ENCODE measurements at places on chromosomes 2 and 18.

- DNase-seq = no peak
Observed at GRCh38 chr2:207885010-207885409, 115.3 kb upstream of the FZD5 start.

- DNase-seq = no peak
Observed at GRCh38 chr2:128797533-128797932, 478.9 kb upstream of the HS6ST1 start.

- DNase-seq = no peak
Observed at GRCh38 chr2:57918126-57918525, 128.5 kb upstream of the VRK2 start.

DNA sequence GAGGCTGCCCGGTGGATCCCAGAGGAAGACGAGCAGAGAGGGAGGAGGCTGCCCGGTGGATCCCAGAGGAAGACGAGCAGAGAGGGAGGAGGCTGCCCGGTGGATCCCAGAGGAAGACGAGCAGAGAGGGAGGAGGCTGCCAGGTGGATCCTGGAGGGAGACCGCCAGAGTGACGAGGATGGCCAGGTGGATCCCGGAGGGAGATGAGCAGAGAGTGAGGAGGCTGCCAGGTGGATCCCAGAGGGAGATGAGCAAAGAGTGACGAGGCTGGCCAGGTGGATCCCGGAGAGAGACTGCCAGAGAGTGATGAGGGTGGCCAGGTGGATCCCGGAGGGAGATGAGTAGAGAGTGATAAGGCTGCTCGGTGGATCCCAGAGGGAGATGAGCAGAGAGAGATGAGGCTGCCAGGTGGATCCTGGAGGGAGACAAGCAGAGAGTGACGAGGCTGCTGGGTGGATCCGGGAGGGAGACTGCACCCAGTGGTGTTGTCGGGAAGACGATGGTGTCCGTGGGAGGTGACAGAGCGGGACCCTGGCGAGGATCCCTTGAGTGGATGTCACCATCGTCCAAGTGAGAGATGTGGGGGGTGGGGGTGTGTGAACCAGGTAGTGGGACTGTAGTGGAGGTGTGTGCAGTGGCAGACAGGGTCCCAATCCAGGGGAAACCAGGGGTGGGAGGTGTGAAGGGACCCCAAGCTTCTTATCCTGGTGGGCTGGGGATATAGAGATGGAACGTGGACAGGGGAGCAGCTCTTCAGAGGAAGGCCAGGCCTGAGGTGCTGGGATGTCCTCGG, 22.3 kb downstream of the DCDC2C start:
- DNase-seq = no peak

- no peak for DNase-seq
Observed at GRCh38 chr2:25685741-25686140, 12.4 kb upstream of the DTNB start.

DNA sequence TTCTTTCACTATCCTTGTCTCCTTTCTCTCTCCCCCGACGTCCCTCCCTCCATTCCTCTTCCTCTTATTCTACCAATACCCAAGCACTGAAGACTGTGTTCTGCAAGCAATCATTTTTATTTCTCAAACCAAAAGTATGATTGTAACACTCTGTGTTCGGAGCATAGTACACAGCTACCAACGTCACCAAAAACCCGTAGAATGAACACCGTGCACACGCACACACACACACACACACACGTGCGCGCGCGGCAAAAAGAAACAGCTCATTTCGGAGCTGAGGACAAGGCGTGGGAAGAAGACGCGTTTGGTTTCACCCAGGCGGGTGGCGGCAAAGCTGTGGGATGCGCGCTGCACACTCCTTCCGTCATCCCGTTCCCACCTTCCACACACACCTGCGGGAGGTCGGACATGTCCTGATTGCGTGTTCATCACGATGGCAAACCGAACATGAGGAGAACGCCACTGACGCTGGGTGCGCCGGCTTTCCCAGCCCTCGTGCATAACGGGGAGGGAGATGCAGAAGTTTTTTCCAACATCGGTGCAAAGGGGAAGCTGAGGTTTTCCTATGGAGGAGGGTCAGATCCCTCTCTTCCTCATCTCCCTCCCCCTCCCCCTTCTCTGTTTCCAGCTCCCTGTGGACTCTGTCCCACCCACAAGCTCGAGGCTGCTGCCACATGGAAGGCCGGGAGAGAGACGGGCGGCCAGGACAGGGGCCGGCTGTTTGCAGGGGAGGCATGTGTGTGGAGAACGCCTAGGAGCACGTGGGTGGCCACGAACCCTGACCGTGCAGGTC, 20.4 kb downstream of the MBP start:
- DNase-seq = no peak

GRCh38 chr2:38315707-38316333, 61.3 kb downstream of the ATL2 start:
- DNase-seq = no peak

Data from skeletal muscle cell (primary cell).